Stomach (tissue), 19 donors: ENCODE measurements at places on chromosomes 1 and 21. TPM values are rescaled to one million over a fixed set of nuclear protein-coding genes. Genes with fewer than 3 reads are reported as not detected.
A peak's percentile ranks its signal among the peaks of the same experiment; 100 is the strongest.

GRCh38 chr1:162305969-162306368 is 70.7 kb downstream of the SPATA46 start:
- no peak for DNase-seq

DNA sequence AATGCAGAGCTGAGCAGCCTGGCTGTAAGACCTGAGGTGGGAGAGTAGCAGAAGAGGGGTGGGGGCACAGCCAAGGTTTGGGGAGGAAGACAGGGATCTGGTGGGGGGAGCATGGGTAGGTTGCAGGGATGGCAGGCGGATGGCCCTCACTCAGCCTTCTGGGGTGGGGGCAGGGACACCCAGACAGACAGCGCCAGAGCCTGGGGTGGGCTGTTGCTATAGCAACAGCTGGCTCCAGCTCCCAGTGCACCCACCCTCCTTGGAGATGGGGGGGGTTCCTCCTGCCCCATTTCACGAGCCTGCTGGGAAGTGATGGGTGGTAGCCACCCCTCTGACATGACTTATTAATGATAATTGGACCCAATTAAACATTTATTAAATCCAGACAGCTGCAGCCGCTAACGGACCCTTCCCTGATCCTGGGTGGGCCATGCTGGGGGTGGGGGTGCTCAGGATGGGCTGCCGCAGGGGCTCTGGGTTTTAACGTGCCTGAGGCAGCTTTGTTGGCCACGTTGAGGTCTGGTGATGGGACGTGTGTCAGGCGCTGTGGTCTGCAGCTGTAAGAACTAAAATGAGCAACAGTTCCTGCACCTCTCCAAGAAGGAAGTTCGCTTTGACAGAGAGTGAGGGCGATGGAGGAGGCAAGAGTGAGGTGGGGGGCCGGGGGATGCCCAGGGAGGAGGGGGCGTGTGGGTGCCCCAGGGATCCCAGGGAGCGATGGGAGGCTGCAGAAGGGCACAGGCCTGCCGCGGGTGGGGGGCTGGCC is 19.4 kb downstream of the AGRN start:
- DNase-seq, result no peak

GRCh38 chr21:25572861-25573310 is 34.4 kb downstream of the MRPL39 start:
- no peak for DNase-seq

GRCh38 chr1:3746389-3746829 is 5.8 kb upstream of the CCDC27 start:
- DNase-seq, result no peak

DNA sequence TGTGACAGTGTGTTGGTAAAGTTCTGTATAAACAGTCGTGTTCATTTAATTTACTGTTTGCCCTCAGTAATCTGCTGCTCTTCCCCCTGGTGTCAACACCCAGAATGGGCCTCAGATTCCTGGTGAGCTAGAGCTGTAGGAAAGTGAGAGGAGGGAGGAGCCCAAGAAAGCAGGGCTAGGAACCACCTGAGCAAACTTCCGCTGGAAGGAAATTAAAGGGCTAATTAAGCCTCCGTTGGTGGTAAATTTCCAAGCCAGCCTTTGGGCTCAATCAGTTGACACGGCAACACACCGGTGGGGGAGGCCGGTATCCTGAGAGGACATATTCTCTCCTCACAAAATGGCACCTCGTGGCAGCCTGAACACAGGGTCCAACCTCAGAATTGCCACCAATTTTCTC is 32.9 kb downstream of the RAB3B start:
- peak; percentile 42 for DNase-seq

DNA sequence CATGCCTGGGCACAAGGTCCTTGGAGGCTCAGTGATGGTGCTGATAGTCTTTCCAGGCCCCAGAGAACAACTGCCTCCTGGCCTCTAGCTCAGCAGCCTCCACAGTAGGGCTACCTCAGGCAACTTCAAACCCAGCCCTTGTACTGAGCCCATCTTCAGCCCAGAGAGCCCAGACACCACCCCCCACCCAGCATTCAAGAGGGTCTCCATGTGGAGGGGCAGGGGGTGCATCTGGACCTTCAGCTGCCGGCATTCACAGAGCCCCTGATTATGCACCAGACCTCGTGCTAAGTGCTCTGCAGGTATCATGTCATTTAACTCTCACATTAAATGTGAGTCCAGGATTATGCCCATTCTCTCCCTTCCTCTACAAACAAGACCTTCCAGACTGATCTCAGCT is 197.0 kb upstream of the ZC3H12A start:
- no peak for DNase-seq

DNA sequence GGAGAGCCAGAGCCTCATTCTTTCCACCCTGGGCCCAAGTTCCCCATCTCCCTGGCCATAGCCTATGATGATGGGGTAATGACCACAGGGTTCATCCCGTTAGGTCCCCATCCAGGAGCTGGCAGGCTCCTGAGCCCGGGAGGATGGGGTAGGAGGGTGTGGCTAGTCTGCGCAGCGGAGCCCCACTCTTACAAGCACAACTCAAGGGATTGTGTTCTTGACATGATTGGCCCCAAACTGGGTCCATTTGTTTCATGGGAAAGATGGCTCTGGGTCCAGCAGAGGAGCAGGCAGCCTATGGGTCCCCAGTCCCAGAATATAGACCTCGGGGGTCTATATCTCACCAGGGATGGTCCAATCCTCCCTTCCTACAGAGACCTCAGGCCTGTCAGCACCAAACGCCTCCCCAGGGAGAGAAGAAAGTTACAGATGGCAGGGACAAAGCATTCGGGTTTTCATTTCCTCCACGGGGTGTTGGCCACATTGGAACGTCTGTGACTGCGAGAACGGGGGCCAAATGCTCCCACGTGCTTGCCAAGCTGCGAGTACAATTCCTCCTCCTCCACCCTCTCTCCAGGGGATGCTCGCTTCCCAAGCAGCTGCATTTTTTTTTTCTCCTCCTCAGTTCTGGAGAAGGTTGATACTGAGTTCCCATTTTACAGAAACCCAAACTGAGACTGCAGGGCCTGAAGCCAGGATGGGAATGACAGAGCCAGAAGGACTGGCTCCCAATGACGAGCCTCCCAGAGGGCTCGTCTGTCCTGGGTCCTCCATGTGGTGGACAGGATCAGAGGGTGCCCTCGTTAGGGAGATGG is 71.0 kb downstream of the DHRS3 start:
- no peak for DNase-seq

PLA2G2F gene
- polyA plus RNA-seq, result not detected

HSD3B1 gene
- not detected for polyA plus RNA-seq

GPR37L1 gene
- not detected for polyA plus RNA-seq

ZNF683 gene
- 1.5 TPM for polyA plus RNA-seq

BSND gene
- polyA plus RNA-seq, result not detected

PLA2G2D gene
- polyA plus RNA-seq, result 0.23 TPM
